Fibroblast of skin of right quadriceps (primary cell): ENCODE measurements at places on chromosomes 16 and 17.

GRCh38 chr17:62794666-62794971 is 13.5 kb downstream of the MARCHF10 start:
- no peak for DNase-seq

DNA sequence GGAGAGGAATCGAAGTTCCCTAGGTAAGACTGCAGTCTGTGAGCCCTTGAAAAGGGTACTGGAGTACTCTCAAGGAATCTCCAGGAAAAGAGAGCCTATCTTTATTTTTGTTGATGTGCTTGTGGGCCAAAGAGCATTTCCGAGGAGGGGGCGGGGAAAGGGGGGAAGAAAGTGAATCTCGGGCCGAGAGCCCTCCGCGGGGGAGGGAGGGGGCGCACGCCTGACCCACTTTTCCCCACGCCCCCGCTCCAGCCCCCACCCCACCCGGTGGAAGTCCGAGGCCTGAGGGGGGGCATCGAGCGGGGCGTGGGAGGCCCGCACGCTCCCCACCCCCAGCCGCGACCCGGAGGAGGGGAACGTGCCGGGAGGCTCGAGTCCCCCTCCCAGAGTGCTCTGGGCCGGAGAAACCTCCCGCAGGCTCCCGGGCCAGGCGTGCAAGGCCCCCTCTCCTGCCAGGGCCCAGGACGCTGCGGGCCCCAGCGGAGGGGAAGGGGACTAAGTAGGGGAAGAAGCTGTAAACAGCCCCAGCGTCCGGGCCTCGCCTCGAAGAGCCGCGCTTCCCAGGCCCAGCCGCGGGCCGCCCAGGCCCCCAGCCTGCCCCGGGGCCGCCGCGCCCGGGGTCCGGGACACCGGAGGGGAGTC is 444 bp downstream of the HELZ start:
- no peak for DNase-seq

GRCh38 chr16:80806927-80807340 is 2.5 kb upstream of the CDYL2 start:
- peak; percentile 79 for DNase-seq

DNA sequence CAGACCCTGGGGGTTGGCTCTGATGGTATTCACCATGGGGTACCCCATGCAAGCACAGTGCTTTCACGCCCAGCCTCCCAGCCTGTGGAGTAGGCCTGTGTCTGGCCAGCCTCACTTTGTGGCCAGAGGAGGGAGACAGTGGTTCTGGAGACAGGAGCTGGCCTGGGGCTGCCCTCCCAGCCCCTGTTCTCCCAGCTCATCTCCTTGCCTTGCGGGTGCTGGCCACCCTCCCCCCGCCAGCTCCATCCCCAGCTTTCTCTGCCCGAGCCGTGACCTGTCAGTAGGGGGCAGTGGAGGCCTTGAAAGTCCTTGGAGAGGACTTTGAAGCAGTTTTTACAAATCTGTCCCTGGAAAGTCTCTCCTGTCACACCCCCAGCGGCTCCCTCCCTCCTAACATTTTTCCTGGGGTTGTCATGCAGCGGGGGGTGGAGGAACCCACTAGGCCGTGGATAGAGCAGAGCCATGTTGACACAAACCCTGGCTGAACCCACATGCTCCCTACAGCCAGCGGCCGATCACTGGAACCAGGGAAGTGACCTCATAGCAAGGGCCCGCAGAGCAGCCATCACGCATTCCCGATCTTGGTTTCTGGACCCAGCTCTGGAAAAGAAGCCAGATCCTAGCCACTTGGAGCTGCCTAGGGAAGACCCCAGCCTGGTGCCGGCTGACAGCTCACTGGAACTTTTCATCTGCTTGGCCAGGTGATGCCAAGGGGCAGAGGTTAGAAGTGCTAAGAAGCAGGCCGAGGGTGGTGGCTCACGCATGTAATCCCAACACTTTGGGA is 289.4 kb downstream of the SEC14L1 start:
- peak; percentile 98 for DNase-seq

DNA sequence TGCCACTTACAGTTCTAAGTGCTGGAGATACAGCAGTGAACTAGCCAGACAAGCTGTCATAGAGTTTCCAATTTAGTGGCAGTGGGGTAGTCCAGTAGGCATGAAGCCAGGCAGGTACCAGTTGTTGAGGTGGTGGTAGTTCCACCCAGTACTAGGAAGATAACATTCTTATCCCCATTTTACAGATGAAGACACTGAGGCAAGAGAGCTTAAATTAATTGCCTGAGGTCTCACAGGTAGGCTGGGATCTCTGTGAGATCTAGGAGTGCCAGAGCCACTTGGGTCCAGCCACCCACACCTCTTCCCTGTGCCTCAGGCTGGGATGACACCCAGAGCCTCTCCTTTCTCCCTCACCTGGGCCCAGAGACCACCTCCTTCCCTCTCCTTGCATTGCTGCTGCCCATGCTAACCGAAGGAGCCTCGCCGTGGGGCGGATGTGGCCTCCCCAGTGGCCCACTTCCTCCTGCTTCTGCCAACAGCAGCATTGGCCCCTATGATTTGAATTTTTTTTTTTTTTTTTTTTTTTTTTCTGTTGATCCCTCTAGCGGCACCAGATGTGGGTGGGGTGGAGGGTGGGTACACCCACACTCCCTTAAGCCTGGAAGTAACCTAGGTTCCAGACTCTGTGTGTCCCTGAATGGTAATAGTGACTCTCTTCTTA is 114.0 kb downstream of the PRKCB start:
- DNase-seq: no peak

DNA sequence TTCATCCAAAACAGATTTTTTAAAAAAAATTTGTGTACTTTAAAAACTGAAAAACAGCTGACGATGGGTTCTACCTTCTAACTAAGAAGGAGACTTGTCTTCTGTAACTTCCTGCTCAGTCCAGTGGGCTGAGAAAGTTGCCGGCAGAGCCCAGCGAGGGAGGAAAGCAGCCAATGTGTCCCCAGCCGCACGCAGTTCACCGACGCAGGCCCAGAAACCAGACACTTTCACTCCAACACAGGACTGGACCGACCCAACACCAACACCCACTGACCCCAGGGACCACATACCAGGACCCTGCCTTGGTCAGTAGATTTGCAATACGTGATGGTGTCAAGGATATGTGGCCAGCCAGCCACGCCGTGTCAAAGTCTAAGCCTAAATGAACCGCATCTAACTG is 25.6 kb downstream of the TRAP1 start:
- DNase-seq: no peak

- DNase-seq: no peak
Observed at GRCh38 chr17:17493986-17494466, 2.2 kb downstream of the RASD1 start.
